ENCODE measurements at places on chromosomes 7 and 10.

GRCh38 chr10:97028126-97028831, 157.5 kb downstream of the SLIT1 start:
- peak; percentile 62 for DNase-seq

- no peak for DNase-seq
Observed at GRCh38 chr7:53611043-53611442, 575.6 kb downstream of the POM121L12 start.

DNA sequence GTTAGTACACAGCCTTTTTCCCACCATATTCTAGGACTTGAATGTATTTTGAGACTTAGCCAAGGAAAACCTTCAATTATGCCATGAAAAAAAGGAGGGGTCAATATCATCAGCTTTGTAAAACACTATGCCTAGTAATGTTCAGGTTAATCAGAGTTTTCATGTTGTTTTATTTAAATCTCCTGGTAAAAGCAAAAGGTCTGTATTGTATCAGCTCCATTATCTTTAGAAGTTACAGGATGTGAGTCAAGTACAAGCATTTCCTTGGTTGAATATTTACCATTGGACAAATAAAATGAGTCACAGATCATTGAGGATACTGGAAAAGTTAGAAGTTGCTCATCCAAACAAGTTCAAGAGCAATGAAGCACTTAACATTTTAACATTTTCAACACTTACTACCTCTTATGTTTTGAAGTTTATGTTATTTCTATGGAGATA, 89.9 kb upstream of the CAPZA2 start:
- peak; percentile 84 for DNase-seq

GRCh38 chr10:93099670-93100069, 26.0 kb downstream of the CYP26A1 start:
- no peak for DNase-seq

DNA sequence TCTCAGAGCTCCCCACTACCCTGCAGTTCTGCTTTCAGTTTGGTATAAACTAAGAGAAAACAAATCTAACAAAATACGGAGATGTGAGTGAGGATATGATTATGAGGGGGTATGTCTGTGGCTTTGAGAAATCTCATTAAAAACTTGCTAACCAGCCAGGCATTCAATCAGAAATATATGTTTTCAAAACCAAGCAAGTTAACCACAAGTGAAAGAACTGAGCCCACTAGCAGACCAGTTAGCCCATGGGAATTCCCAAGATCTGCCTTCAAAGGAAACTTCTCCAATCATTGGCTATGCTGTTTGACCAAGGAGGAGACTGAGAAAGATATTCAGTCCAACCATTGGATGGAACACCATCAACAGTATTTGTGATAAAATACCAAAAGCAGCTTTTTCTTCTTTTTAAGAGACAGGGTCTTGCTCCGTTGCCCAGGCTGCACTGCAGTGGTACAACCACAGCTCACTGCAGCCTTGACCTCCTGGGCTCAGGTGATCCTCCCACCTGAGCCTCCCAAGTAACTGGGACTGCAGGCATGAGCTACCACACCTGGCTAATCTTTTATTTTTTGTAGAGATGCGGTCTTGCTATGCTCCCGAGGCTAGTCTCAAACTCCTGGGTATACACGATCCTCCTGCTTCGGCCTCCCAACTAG, 41.2 kb downstream of the FGFR2 start:
- DNase-seq: no peak

DNA sequence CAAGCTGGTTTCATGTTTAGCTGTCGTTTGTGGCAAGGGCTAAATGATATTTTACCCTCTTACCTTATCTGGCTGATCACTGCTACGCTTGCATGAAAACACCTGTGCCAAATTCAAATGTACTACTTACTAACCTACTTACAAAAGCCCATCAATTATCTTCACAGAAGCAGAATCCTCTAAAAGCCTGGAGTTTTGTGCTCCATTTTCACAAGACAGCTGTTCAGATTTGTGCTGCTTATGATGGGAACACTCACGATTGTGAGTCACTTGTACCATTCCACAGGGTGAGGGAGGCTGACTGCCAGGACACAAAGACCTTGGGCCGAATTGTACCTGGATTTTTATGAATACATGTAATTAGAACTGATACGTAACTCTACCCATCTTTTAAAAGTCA, 245.0 kb upstream of the NPY start:
- no peak for DNase-seq

DNA sequence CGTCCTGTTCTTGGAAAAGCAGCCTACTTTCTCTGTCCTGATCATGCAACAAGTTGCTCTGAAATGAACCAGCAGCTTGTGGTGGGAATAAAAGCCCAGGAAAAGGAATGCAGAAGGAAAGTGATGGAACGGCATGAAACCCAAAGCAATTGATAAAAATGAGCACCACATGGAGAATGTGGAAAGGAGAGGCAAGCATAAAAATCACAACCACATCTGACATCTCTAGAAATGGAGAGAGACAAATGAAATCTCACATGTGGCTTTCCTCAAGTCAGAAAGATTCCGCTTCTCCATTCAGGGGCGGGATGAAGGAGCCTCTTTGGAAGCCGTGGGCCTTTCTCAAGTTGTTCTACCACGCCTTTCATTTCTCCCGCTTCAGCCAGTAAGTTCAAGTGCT, 631.7 kb upstream of the GALNT17 start:
- no peak for DNase-seq

GRCh38 chr7:117962366-117962994, 89.2 kb upstream of the CTTNBP2 start:
- DNase-seq: no peak

- no peak for DNase-seq
Observed at GRCh38 chr7:36048141-36048901, 104.7 kb upstream of the EEPD1 start.

DNA sequence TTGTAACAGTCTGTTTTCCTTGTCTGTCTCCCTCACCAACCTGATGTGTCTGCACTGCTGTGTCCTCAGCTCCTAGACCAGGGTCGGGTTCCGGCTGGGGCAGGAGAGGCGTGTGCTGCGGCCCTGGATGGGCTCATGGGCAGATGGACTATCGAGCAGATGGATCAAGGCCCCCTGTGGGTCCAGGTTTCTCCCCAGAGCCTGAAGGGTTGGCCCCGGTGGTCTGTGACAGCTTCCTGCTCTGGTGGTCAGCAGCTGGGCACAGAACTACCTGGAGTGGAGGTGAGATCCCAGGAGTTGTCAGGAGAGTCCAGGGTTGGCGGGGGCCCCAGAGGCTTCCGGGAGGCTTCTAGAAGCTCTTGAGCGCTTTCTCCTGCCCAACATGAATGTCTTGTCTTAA, 75.1 kb downstream of the GRK5 start:
- DNase-seq: no peak

DNA sequence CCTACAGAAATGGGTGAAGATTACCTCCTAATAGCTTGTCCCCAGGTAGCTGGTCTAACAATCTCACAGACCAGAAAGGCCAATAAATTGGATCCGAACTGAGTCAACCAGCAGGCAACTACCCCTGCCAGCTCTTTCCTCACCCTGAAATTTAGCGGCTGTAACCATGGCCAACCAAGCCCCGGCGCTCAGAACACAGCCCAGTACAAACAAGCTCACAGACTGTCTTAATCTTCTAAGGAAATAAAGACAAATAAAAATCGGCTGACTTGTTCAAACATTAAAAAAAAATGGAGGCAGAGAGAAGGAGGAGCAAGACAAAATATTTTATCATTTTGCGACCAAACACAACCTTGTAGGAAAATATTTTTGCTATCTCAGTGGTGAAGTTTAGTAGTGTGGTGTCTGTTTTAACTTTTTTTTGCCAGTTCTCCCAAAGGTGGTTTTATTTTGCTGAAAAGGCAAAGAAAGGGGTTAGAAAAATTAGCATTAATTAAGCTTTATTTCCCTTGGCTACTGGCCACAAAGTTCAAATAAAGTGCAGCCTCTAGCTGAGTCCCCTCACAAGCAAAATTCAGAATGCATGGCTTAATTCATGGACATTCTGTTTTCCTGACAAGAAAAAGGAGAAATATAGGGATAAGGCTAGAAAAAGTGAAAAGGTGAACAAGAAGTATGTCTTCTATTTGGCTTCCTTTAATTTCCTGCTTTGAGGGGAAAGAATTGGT, 313.0 kb upstream of the NPVF start:
- no peak for DNase-seq

All from A172 (cell line).